ENCODE measurements at places on chromosomes 7 and 10.
A peak's percentile ranks its signal among the peaks of the same experiment; 100 is the strongest.

- no peak for DNase-seq
Measured at GRCh38 chr10:127115100-127115499, 81.3 kb downstream of the INSYN2A start.

GRCh38 chr7:8290645-8291308 is 28.8 kb upstream of the ICA1 start:
- DNase-seq: peak; percentile 77

- DNase-seq: no peak
Measured at GRCh38 chr10:17214971-17215781, 12.9 kb upstream of the VIM start.

DNA sequence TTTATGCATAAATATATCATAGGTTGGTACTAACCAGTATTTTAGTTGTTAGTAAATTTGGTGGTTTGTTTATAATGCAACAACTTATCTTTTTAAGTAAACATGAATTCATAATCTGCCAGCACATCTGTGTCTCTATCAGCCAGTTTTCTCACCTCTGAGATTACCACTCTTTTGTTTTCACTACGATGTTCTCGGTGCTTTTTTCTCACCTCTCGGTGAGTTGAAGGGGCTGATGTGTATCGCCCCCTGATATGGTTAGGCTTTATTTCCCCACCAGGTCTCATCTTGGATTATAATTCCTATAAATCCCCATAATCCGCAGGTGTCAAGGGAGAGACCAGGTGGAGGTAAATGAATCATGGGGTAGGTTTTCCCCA is 114.1 kb downstream of the CAMK1D start:
- DNase-seq: no peak

GRCh38 chr7:157854066-157854891 is 517.5 kb downstream of the DNAJB6 start:
- no peak for DNase-seq

DNA sequence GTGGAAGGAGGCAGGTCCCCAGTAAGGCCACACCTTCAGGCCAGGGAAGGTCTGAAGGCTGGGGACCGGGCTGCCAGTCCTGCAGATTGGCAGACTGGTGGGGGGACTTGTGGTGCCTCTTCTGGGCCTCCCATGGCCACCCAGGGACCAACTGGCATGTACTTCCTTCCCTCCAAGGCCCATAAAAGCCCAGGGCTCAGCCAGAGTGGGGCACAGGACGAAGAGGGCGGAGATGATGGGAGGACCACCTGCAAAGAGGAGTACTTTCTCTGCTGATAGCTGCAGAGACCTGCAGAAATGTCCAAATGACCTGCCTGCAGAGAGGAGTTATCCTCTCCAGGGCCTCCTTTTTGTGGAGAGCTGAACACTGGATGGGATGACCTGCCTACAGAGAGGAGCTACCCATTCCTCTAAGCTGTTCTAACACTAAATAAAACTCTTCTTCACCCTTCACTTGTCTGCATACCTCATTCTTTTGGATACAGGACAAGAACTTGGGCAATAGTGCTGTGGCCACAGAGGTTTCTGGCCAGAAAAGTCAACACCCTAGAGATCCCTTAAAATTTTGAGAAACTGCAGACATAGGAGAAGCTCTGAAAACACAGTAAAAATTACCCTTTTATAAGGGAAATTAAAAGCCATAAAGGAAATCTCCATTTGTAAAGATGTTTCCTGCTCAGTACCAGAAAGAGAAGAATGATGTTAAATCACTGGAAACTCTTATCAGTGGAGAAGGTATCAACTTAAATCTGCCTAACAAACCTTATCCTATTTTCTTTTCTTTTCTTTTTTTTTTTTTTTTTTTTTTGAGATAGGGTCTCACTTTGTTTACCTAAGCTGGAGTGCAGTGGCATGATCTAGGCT is 20.7 kb upstream of the PRF1 start:
- DNase-seq: no peak

DNA sequence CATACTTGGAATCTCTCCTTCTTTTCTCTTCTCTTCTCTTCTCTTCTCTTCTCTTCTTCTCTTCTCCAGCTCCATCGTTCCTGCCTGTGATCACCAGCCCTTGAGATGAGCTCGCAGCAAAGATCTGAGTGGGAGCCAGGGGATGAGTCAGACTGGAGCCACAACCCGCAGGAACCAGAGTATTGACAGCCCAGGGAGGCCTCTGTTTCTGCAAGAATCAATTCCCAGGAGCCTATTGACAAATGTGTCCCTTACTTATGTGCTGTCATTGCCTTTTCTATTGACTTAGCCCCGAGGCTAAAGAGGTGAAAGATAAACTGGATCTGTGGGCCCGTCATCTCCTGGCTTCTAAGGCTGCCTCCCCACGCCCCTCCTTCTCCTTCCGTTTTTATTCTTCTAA is 13.1 kb upstream of the HABP2 start:
- no peak for DNase-seq

- no peak for DNase-seq
Measured at GRCh38 chr10:127849921-127850320, 42.8 kb downstream of the CLRN3 start.

DNA sequence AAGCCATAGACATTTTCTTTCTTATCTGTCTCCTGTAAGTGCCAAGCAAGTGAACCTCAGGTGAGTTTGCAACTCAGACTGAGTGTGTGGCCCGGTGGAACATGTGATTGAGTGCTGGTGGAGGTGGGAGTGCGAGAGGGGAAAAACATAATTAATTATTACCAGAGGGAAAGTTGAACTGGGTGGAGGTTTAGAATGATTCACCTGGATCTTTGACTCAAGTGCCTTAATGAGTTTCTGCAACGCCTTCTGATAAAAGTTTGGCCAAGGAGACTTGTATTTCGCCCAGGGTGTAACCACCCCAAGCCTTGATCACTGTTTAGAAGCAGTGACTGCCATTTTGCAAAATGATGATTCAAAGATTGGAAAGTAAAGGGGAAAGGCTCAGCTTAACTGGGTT is 513.9 kb downstream of the GATA3 start:
- DNase-seq: no peak

DNA sequence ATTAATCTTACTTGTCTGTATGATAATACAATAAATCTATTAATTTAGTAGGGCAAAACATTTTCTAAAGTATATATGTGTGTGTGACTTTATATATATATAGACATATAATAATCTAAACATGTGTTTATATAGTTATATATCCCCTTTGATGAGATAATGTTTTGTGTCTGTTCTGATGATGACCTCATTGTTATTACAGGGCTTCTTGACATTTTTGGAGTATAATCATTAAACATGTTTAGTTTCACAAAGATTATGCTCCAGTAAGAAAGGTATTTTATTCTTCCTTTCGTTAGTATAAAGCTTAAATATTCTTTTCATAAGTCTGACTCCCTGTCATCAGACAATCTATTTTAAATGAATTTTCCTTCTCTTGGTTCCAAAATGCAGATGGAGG is 62.3 kb upstream of the CABCOCO1 start:
- DNase-seq: no peak

- DNase-seq: peak; percentile 24
Measured at GRCh38 chr7:102860351-102860811, 52.4 kb upstream of the LRRC17 start.

DNA sequence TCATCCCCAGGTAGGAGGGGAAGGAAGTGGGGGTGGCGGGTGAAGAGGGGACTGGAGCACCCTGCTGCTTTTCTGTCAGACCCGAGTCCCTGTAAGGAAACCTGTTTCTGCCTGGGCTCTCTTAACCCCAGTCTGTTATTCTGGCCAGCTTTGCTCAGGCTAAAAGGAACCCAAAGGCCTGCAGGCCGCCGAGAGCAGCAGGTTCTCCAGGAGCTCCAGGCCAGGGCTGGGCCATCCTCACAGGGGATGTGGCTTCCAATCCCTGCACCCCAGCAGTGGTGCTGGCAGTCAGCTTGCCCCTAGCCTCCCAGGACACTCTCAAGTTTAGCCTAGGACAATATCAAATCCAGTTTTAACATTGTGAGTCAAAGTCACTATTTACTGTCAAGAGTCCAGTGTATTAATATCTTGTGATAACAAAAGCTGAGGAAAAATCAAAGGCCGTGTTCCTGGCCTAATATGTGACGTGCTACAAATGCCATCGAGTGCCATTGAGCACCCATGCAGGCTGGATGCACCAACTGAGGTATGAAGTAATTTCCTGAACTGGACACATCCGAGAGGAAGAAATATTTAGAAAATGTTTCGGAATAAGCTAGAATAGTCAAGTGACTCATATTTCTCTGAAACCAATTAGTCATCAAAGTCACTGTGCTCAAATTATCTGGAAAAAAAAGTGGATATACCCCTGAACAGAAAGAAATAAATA is 7.0 kb downstream of the PKD1L1 start:
- DNase-seq: no peak

DNA sequence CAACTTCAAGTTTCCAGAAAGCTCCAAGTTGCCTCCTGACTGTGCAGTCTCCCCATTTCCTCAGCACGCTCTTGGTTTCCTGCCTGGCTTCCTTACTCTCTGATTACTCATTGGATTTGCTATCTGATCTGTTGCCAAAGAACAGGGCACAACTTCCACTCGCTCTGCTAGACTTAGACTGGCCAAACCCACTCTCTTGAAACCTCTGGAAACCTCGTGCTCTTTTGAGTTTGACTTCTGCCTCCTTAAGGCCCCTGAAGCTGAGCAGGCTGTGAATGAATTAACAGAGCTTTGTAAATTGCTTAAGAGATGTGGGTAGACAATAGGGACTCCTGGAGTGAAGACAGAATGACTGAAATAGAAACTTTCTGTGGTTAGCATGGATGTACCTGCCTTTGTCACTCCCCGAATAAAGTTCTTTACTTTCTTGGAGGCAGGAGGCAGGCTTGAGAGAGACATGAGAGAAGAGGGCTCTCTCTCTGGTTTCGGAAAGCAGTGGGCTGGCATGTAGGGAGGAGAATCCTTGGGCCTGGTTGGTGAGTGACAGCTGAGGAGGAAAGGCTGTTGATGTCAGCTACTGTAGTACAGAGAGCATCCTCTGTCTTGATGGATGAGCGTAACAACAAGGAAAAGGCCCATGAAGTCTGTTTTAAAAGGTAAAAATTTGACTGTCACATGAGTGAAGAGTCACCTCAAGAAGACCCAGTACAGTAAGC is 70.8 kb downstream of the CHN2 start:
- DNase-seq: no peak

- no peak for DNase-seq
Measured at GRCh38 chr7:86558680-86559501, 84.8 kb upstream of the GRM3 start.

DNA sequence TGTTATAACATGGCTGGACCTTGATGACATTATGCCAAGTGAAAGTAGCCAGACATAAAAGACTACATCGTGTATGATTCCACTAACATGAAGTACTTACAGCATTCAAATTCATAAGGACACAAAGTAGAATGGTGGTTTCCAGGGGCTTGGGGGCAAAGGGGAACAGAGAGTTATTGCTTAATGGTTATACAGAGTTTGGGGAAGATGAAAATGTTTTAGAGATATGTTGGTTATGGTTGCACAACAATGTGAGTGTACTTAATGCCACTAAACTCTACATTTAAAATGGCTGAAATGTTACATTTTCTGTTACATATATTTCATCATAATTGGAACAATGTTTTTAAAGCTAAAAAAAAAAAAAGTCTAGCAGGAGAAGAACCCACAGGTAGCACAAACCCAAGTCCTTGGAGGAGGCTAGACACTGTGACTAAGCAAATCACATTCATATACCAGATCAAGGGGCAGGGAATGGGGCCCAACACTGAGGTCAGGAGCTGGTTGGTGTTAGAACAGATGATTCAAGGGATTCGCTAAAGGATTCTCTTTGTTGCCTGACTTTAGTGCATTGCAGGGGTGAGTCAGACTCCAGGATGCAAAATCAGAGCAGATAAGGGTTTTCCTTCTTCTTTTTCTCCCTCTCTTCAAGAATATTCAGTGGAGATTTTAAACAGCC is 25.1 kb upstream of the AOAH start:
- DNase-seq: no peak

- peak; percentile 2 for DNase-seq
Measured at GRCh38 chr7:58086871-58087535, 637.0 kb downstream of the ZNF716 start.

GRCh38 chr7:116239434-116239833 is 29.1 kb downstream of the TES start:
- no peak for DNase-seq

GRCh38 chr10:47365431-47366180 is 17.4 kb downstream of the RBP3 start:
- no peak for DNase-seq

- DNase-seq: no peak
Measured at GRCh38 chr10:42888504-42889095, 106.0 kb downstream of the BMS1 start.

DNA sequence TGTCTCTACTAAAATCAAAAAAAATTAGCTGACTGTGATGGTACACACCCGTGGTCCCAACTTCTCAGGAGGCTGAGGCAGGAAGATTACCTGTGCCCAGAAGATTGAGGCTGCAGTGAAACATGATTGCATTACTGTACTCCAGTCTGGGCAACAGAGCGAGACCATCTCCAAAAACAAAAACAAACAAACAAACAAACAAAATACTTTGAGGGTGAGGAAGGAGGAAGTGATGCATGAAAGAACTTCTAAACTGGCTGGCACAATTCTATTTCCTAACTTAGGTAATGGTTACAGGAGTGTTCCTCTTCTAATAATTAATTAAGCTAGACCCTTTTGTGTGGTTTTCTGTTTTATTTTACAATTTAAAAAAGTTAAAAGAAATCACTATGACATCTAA is 15.5 kb downstream of the WAPL start:
- DNase-seq: no peak
